ENCODE measurements at places on chromosomes 5 and 9.

DNA sequence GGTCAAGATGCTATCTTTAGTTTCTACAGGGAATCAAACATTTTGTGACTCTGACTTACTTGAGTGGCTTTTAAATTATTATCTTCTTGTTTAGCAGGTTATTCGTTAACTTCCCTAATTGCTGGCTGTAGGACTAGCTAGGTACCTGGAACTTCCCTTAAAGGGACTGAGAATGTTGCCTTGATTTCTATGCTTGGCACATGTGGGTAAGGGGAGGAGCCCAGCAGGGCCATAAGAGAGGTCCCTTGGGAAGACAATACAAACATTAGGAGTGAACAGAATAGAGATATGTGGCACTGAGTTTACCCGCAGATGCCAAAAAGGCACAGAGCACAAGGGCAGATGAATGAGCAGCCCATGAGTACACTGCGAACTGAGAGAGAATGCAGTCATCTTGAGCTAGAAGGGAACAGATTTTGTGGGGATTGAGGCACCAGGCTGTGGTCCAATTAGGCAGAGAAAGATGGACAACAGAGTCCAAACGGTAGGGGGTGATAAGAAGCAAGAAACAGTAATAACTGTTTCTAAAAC, 9.8 kb downstream of the CKMT2 start:
- DNase-seq = no peak

GRCh38 chr5:133873449-133873848, 95.0 kb downstream of the C5orf15 start:
- no peak for DNase-seq

GRCh38 chr5:3309538-3309937, 286.1 kb upstream of the IRX1 start:
- DNase-seq = no peak

DNA sequence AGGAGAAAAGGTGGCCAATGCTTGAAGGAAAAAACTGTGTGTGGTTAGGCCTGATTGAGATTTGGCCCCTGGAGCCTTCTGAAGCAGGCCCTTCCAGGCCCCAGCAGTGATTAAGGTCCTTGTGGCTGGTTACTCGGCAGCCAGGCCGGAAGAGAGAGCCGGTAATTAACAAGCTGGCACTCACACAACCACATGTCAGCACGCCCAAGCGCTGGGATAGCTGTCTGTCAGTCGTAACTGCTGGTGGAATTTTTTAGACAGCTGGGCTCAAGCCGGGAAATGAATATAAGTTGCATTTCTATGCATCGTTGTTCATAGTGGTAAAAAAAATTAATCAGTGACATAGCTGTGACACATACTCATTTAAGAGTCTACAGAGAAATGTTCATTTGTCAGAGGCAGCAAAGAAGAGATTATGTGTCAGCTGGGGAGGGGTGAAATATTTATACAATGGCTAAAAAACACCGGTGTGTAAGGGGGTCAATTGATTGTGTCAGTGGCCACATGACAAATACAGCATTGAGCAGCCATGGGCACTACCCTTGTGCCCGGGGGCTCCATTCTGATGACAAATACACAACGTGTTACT, 13.7 kb upstream of the ARAP3 start:
- DNase-seq = no peak

GRCh38 chr9:127065592-127065991, 56.8 kb downstream of the ANGPTL2 start:
- DNase-seq = no peak

DNA sequence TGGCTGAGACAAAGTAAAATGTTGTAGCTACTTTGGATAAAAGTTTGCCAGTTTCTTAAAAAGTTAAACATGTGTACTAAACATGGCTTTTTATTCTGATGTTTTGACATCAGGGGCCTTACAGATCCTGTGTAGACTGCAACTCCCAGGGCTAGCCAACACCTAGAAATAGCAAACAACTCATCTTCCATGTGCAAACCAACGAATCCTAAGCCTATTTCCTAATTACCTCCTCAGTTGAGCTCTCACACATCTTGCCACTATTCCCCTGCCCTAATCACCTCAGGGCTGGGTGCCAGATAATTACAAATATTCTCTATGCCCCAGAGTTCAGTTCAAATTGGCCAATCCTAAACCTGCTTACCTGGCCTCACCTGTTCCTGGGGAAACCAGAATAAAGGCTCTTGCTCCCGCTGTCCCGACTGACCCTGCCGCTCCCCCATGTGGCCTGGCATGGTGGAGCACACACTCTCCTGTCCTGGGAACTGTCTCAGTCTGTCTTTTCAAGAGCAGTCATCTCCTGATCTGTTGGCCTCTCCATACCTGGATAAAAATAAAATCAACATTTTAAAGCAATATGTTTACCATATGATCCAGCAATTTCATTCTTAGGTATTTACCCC, 37.1 kb upstream of the FAM169A start:
- no peak for DNase-seq

GRCh38 chr5:179421144-179421901, 76.1 kb upstream of the ADAMTS2 start:
- no peak for DNase-seq

- no peak for DNase-seq
Observed at GRCh38 chr5:133582971-133583370, 29.4 kb downstream of the FSTL4 start.

DNA sequence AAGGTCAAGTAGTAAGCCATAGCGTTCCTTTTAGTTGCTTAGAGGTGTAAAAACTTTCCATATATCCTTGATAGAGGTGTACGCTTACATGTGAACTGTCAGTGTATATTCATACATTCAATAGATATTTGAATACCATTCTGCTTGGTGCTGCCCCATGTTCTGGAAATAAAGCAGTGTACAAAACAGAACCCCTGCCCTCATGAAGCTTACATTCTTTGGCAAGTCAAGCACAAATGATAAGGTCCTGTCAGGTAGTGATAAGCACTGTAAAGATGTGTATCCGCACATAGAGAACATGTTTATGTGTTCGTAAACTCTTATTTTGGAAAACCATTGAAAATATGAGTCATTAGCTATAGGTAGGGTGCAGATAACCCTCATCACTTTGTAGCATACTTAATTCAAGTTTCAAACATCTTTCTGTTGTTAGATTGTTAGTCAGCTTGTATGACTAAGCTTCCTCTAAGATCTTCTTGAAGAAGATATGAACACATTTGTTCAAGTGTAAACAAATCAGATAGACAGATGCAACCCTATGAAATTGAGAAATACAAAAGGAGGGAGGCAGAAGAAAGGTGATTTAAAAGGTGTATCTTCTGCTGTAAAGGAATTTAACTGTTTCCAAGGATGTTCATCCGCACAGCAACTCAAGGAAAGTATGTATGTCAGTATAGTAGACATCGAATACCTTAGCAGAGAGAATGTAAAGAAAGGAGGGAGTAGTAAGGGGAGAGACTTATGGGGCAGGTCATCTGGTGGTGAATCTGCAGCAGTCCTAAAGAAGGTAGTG, 1.6 kb downstream of the GTF3C4 start:
- no peak for DNase-seq

DNA sequence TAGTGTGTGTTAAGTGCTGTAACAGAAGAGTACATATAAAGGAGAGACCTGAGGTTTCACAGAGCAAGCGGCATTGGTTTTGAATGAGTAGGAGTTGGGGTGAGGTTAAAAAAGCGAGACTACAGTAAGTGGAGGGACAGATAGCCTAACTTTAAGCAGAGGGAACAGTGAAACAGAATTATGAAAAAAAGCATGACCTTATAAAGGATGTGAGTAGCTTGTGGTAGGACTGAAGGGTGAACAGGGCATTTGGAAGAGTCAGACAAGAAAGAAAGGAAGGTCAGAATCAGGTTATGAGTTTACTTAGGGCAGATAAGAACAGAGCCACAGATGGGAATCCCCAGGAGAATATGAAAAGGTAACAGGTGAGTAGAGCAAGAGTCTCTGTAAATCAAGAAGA, 22.5 kb downstream of the MSANTD3 start:
- no peak for DNase-seq

DNA sequence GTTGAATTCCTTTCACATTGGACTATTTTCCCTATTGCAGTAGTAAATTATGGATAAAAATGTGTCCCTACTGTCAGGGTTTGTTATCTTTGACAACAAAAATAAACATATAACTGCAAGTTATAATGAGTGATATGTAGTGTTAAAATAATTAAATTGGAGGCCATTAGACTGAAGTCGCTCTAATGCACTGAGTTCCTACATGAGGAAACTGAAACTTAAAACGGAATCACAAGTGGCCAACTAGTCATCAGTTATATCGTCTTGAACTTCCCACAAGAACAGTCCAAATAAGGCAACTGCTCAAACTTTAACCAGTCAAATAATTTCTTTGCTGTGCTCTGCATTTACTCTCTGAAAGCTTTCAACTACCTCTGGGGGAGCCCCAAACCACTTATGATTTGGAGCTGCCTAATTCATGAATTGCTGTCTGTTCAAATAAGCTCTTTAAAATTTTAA, 2.1 kb upstream of the IFT74 start:
- DNase-seq = no peak

GRCh38 chr9:18490641-18491370, 16.9 kb downstream of the ADAMTSL1 start:
- no peak for DNase-seq

Data from nucleus accumbens (tissue), 56 donors.